AG04449 (cell line): ENCODE measurements at places on chromosomes 11 and 22.

DNA sequence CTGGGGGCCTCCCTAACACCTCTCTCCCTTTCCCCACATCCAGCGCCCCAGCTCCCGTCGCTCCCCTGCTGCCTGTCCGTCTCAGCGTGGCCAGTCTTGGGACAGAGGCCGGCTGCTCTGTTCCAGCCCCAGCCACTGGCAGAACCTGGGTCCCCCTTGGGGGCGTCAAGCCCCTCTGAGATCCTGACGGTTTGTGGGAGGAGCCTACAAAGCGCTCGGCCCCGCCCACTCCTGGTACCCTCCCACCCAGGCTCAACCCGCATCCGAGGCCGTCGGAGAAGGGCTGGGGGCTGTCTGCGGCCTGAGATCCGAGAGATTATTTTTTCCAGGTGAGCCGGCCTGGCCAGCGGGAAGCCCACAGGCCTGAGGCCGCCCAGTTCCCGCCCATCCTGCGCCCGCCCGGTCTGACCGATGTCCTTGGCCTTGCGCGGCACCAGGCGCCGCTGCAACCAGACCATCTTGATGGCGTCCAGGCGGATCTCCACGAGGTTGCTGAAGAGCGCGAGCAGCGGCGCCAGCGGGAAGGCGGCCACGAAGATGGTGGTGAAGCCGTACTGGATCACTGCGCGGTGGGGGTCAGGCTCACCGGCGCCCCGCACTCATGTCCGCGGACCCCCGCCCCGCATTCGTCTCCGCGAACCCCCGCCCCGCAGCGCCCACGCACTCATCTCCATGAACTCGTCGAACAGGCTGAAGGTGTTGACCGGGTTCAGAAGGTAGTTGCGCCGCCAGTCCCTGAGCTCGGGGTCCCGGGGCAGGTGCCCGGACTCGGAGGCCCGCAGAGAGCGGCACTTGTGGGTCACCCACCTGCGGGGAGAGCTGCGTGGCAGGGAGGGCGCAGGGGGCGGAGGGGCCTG is 5.5 kb upstream of the SIGIRR start:
- DNase-seq: no peak

- no peak for DNase-seq
These were observed 222.2 kb upstream of the TENM4 start for GRCh38 chr11:79663017-79663416.

- DNase-seq: no peak
These were observed 96.0 kb upstream of the BDNF start for GRCh38 chr11:27795955-27796861.

GRCh38 chr11:57249384-57250319 is 12.6 kb upstream of the APLNR start:
- DNase-seq: no peak

DNA sequence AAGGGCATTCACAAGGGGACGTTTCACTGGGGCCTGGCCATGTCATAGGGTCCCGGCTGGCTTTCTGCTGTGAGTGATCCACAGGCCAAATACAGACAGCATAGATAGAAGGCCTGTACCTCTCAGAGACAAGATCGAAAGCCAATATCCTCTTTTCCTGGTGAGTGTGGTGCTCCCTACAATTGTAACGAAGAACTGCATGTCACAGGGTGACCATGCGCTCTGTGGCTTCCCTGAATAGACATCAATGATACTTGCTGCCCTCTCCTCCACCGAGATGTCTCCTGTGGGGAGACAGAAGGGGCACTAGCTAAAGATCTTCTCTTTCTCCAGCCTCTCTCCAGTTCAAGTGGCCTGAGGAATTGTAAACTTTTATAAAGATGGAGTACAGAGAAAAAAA is 226.1 kb upstream of the POU2AF2 start:
- no peak for DNase-seq
